ENCODE measurements at places on chromosomes 4 and X.

DNA sequence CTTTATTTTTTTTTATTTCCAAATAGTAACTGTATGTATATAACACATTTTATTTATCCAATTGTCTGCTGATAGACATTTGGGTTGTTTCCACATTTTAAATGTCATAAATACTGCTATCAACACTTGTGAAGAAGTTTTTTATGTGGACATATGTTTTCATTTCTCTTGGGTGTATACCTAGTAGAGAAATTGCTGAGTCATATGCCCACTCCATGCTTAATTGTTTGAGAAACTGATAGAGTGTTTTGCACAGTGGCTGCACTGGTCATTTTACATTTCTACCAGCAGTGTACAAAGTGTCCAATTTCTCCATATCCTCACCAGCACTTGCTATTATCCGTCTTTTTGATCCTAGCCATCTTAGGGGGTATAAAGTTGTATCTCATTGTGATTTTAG is 567.8 kb downstream of the GBA3 start:
- DNase-seq: no peak

- DNase-seq: no peak
Measured at GRCh38 chr4:138659812-138660316, 355.7 kb upstream of the NOCT start.

DNA sequence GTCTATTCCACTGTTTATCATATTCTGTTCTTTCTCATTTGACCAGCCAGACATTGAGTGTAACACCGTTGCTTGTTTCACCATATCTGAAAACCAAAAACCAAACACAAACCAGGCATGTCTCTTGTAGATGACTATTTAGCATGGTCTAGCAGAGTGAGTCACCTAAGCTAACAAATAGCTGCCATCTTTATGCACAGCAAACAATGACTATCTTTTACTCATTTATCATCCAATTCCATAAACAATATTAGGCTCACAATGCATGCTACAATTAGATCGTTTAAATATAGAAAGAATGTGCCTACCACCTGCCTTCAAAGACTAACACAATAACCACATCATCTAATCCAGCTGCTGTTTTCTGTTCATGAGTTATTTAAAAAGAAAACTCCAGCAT is 495.4 kb downstream of the PCDH19 start:
- no peak for DNase-seq

DNA sequence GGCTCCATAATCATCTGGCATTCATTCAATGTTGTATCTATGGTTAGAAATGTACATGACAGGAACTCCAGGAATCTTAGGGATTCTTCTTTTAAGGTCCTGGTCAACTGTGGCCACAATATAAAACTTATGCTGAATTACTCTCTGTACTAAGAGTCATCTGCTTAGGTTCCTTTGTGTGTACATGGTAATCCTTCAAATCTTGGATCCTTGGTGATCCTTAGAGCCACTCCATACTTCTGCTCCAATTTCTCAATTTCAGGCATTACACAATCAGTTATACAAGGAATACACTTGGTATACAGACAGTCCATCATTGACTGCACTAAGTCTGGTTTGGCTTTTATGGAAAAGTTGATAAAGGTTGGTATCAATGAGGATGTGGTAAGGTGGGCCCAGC is 5.8 kb downstream of the SRD5A3 start:
- DNase-seq: no peak

Data from NCI-H82 (cell line).